Neural crest cell (in vitro differentiated cells): ENCODE measurements at places on chromosomes 7 and 10.

DNA sequence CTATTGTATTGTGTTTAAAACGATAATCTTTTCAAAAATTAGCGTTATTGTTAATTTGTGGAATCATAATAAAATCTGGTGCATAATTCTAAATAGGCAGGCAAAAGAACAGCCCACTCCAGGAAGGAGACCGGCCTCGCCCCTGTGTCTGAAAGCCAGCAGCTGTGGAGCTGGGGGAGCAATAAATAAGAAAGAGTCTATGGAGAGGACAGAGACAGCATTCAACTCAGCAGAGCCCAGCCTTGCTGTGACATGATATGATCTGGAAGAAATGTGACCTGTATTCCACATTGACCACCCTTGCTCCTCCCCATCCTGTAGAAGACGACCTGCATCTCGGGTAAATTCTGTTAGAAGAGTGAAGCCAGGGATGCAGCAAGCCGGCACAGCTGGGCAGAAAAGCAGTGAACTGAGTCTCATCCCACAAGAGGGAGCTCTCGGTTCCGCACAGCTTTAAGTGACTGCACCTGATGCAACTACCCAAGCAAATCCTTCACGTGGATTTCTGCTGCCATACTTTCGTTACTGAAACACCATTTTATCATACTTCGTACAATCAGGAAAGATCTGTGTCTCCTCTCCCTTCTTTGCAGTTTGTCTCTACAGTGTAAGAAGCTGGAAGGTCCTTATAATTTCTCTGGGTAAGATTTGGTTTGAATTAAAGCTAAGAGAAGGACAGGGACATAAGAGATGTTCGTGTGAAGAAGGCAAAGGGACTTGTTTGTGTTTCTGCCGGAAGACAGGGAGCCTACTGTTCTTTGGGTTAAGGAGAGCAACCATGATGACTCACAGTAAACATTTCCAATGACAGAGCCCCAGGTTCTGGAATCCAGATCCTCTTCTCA is 427.1 kb downstream of the GPAM start:
- peak; percentile 47 for DNase-seq

GRCh38 chr10:96352582-96352981 is 6.2 kb downstream of the OPALIN start:
- no peak for DNase-seq

GRCh38 chr10:88195841-88196240 is 332.4 kb downstream of the PTEN start:
- DNase-seq, result no peak

DNA sequence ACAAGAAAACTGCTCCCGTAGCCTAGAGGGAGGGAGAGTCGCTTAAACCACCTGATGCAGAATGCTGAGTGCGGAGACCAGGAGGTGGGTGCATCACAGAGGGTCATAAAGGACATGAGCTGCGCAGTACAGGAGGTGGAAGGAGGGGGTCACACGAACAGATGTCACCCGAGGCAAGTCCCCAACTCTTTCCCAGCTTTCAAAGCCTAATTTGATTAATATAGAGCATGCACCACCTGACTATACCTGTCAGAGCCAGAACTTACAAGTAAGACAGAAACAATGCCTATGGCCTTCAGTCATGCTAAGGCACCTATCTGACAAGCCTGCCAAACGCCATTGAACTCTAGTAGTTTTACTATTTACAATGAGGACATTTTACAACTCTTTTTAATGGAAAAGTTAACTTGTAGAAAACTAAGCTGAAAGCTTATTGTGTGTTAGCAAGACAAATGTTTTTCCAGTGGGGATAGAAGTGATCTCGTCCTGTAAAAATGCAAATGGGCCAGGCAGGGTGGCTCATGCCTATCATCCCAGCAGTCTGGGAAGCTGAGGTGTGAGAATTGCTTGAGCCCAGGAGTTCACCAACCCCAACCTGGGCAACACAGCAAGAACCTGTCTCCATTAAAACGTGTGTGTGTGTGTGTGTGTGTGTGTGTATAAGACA is 1.1 kb upstream of the VOPP1 start:
- DNase-seq, result no peak

- no peak for DNase-seq
These were observed 1.3 kb upstream of the ZCCHC24 start for GRCh38 chr10:79446758-79447084.

- no peak for DNase-seq
These were observed 335.1 kb downstream of the ADARB2 start for GRCh38 chr10:1402016-1402770.

GRCh38 chr10:119208553-119208940 is 1.2 kb downstream of the GRK5 start:
- DNase-seq, result no peak

DNA sequence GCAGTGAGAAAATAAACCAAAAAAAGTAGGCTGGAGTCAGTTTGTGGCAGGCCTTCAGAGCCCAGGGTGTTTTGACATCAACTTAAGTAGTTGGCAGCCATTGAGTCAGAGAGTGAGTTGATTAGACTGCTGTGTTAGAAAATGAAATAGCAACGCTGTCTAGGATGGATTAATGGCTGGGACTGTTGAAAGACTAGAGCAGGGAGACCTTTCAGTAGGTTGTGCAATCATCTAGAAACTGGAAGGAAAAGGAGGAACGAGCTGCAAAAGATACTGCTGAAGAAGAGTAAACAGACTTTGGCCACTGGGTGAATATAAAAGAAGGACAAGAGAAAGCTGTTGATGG is 28.6 kb upstream of the TRIL start:
- DNase-seq, result no peak

GRCh38 chr7:101527844-101528667 is 101.0 kb downstream of the MYL10 start:
- DNase-seq, result no peak

- peak; percentile 48 for DNase-seq
These were observed 17.0 kb downstream of the PNLIPRP3 start for GRCh38 chr10:116444527-116445142.

DNA sequence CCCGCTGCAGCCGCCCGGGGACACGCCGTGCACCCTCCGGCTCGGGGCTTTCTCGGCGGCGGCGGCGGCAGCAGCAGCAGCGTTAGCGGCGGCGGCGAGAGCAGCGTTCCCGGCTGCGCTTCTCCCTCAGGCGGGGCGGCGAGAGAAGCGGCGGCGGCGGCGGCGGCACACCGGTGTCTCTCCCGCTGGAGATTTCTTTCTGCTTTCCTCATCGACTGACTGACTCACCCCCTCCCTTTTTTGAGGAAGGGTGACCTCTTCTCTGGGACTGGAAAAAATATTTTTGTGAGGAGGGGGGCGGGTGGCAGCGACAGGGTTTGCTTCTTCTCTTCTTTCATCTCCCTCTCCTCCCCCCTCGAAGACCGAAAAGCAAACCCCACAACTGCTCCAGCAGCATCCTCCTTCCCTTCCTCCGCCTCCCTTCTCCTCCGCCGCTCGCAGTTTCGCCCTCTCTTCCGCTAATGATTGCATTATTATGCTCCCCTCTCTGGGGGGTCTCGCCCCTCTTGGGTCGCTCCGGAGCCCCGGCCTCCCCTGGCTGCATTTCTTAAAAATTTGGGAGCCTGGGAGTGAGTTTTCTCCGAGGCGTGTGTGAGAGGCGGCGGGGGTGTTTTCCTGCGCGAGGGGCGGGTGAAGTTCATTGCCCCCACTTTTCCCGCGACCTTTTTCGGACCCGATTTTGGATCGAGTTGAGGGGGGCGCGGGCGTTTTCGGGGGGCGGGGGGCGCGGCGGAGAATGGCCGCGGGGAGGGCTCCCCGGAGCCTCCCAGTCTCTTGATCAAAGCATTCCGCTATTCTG is 411 bp downstream of the AUTS2 start:
- no peak for DNase-seq

DNA sequence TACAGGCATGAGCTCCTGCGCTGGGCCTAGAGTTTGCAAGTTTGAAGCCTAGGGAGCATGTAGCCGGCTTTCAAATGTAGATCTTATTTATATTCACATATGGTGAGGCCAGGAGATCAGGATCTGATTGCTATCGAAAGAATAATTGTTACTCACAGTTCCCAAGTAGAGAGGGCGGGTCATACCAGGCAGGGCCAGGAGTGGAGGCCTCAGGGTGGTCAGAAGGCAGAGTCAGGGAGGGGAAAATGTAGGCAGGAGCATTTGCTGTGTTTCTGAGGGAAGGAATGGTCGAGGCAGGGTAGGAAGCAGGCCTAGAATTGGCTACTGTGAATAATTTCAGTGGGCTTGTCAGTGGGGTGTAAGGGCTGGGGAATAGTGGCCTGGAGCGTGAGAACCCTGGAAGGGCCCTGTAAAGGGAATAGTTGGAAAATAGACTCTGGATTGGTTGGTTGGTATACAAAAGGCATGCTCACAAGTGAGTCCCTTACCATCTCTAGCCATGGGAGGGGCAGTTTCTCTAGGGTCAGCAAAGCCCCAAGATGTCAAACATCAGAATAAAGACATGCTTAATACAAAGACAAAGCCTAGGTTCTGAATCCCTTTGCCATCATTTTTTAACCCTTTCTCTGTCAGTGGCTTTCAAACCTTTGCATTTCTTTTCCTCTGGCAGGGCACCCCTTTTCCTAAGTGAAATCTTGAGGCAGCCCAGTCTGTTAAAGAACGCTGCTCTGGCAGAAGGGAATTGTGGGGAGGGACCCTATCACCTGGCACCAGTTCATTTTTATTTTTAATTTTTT is 36.0 kb upstream of the DLG5 start:
- DNase-seq, result no peak

DNA sequence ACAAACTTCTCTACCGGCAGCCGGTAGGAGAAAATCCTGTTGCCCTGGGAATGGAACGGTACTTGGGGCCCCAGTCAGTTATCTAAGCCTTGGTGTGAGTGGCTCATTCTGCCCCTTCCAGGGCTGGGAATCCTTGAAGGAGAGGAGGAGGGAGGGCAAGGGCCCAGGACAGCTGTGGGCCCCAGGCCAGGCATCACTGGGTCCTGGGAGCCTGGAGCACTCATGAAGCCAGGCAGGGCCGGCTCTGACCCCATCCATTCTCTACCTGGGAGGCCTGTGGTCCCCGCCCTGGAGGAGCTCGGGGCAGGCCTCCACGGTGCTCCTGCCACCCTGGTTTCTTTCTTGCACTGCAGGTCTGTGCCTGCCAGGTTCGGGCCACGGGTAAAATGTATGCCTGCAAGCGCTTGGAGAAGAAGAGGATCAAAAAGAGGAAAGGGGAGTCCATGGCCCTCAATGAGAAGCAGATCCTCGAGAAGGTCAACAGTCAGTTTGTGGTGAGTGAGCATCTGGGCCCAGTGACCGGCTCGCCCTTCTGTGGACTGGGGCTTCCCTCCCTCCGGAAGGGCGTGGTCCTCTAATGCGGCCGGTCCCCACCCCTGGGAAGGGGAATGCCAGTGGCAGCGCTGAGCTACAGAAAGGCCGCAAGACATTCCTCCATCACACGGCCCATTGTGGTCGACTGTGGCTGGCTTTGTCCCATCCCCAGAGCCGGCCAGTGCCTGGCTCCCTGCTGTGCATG is 111.3 kb downstream of the RGS10 start:
- DNase-seq, result no peak

DNA sequence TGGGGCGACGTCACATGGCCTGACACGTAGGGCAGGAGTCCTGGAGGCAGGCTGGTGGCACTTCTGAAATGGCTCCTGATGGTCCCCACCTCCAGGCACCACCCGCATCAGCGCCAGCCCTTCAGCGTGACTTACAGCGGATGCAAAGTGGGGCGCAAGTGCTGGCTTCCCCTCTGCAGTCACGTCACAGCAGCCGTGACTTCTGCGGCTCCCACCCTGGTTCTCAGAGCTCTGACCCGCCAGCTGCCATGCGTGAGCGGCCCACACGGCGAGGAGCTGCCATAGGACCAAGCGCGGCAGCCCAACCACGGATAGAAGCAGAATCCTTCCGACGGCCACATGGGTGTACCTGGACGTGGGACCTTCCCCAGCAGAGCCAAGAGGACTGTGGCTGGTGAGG is 159.0 kb downstream of the ELFN1 start:
- no peak for DNase-seq

DNA sequence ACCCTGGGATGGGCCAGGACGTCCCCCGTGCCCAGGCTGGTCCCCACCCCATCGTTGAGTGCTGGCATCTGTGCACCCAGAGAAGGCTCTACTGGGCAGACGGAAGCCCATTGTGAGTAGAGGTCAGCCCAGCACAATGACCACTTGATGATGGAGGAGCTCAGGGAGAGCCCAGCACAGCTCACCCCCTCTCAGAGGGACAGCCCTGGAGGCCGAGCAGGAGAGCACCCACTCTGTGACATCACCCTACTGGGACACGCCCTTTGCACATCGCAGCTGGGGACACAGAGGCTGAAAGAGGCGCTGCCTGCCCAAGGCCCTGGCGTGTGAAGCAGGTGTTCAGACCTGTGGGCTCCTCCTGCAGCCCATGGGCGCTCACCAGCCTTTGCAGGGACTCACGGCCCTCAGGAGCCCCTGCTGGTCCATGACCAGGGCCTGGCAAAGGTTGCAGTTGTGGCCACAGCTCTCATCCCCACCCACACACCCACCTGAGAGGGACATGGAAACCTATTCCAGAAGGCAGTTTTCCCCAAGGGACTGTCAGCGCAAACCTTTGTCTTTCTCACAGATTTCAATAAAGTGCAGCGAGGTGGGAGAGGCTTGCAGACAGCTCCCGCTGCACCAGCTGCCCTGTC is 67.2 kb upstream of the PPP2R2D start:
- DNase-seq, result no peak

- DNase-seq, result no peak
These were observed 595 bp upstream of the SUN1 start for GRCh38 chr7:831596-832166.

DNA sequence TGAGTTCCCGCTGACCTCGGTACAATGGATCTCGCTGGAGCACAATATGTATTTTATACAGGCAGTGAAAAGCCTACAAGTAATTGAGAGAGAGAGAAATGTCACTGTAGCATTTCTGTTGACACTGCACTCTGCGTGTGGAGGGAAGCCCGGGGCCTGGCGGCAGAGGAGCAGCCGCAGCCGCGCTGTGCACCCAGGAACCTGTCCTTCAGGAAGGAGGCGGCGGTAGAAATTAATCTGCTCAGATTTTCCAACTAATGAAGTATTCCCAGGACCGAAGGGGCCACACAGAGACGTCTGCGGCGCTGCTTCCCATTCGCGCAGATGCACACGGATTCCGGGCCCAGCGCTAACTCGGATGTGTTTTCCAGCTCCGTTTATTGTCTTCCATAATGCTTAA is 170.1 kb downstream of the EBF3 start:
- DNase-seq, result no peak

DNA sequence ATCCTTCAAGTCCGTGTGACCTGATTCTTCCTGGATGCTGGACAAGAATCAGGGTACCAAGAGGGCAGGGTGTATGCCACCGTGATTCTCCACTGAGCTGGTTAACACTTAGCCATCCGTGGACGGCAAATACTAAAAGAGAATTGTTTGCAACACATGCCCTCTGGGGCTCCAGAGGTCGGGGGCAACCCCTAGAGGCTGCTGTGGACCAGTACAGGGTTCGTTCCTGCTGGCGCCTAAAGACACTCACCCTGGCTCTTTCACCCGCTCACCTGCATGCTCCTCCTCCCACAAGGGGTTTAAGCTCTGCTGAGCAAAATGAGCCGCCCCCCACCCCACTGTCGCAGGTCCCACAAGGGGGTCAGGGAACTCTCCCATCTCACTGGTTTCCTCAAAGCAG is 148.7 kb upstream of the ITGB1 start:
- DNase-seq, result no peak

DNA sequence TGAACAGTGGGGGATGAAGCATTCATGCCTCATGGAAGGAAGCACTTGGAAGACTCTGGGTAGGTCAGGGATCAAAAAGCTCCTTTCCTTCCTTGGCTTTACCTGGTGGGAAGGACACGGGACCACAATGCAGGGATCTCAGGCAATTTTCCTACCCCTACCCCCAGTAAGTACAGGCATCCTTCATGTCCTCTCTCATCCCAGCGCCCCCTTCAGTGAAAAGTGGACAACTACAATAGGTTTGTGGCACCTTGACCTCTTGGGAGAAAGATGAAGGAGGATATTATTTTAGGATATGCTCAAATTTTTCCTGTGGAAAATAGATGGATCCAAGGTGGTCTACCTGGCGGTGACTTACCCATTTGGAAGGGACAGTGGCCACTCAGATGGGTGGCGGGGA is 16.5 kb downstream of the AFAP1L2 start:
- DNase-seq, result no peak
